Hepatocyte (in vitro differentiated cells): ENCODE measurements at places on chromosomes 6 and 20.

GRCh38 chr6:39821046-39821740 lies 29.0 kb downstream of the DAAM2 start:
- no peak for DNase-seq

GRCh38 chr20:63618291-63618980 lies 8.5 kb downstream of the GMEB2 start:
- DNase-seq, result no peak

DNA sequence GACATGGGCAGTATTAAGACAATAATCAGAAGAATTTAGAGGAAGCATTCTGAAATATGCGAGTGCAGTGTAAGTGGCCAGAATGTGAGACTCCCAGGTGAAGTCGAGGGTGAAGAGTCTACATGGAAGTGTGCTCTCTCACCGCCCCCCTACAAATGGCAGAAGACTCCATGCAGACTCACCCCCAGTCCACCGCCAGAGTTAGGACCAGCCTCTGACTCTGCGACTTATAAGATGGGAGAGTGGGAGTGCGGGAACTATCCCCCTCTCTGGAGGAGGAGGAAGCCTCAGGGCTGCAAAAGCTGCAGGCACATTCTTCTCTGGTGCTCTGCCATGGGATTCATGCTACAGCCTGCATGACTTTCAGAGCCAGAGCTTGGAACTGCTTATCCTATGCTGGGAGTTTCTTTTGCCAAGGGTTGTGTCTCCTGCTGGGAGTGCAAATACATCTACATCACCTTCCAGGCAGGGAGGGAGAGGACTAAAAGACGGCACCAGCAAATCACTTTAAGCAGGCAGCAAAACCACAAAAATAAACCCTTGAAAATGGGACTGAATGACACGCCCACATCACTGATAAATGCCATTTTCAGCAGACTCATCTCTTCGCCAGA lies 206.7 kb upstream of the SULF2 start:
- DNase-seq, result no peak

DNA sequence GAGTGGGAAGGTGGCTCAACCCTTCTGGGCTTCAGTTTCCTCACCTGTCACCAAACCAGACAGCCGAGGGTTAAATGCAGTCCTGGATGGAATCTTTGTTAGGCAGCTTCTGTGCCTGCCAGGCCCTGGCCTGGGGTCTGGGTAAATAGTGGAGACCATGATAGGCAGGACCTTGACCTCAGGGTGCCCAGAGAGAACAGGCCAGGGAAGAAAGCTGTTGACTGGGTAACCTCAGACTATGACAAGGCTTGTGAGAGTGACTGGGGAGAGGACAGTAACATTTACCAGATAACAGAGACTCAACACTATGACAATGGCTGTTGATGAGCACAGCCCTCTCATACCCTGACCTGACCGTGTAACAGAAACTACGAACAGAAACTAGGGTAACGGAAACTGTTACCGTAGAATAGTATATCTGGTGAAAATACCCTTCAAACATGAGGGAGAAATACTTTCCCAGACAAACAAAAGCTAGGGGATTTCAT lies 218.3 kb downstream of the PREX1 start:
- DNase-seq, result no peak

- DNase-seq, result no peak
These were observed 1.1 kb downstream of the SAPCD1 start for GRCh38 chr6:31763619-31763940.

GRCh38 chr20:12966468-12967085 lies 42.2 kb upstream of the SPTLC3 start:
- peak; percentile 60 for DNase-seq

DNA sequence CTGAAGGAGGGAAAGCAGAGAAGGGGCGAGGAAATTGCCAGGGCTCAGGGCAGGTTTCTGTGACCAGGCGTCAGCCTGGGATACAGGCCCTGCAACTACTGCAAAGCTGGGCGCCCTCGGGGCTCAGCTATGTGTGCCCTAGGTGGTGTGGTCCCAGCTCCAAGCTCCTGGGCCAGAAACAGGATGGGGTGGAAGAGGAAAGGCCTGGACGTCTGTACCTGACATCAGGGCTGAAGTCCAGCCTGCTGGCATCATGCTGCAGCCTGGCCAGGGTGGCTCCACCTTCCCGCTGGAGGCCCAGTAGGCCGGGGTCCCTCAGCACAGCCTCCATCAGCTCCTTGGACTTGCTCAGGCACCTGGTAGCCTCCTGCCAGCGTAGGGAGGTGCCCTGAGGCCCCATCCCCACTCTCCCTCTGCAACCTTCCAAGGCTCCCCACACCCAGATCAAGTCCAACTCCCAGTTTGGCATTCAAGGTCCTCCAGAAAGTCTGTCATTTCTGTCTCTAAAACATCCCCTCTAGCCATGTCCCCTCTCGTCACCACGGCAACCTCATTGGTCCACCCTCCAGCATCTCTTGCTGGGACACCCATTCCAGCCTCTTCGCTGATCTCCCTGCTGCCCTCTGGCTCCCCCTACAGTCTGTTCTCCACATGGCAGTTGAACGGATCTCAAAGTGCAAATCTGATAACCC lies 38.2 kb downstream of the KIAA1755 start:
- peak; percentile 79 for DNase-seq

- no peak for DNase-seq
These were observed 96.9 kb downstream of the ZFP64 start for GRCh38 chr20:52094693-52095092.

DNA sequence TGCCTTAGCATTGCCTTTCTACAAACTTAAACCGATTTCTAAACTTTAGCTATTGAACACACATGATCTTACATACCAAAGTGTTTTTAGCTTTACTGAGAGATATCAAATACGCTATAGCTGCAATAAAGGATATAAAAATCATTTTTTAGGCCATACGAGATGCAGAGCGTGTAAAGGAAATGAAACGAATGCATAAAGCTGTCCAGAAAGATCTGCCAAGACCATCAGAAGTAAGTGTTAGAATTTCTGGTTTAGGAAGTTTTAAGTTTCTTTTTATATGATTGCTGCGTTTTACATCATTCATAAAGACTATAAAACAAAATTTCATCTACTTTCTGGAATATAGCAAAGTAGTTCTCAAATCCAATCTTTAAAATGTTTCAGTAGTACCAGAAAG lies 38.4 kb downstream of the CDC5L start:
- DNase-seq, result no peak

- DNase-seq, result peak; percentile 74
These were observed 43.1 kb upstream of the NEDD9 start for GRCh38 chr6:11275598-11275997.

- peak; percentile 31 for DNase-seq
These were observed 12.2 kb upstream of the PTGIS start for GRCh38 chr20:49579874-49580812.

GRCh38 chr6:62903266-62903665 lies 308.0 kb upstream of the FKBP1C start:
- DNase-seq, result no peak

GRCh38 chr20:61380545-61380915 lies 128.5 kb downstream of the CDH4 start:
- DNase-seq, result no peak

- DNase-seq, result no peak
These were observed 192.7 kb upstream of the PMEPA1 start for GRCh38 chr20:57902473-57902872.

DNA sequence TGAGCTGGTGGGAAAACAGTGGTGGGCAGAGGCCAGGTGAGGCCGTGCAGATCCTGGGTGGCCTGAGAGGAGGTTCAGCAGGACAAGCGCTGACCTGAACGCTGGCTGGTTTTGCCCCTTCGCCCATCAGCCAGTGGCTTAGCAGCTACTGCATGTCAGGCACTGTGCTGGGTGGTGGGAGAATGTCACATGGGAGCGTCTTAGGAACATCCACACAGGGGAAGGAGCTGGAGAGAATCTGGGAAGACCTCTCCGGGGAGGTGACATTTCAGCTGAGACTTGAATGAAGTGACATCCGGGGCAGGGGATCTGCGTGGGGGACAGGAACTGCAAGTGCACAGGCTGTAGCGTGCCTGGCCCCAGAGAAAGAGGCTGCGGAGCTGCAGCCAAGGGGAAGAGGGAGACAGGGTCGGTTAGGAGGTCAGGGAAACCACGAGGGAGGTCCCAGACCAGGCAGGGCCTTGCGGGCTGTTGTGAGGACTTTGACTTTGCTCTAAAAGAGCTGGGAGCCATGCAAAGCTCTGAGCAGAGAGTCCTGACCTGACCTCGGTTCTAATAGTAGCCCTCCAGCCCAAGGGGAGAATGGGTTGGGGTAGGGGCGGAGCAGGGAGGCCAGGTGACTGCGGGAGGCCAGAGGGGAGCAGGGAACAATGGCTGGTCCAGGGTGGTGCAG lies 156.8 kb upstream of the PTPN1 start:
- no peak for DNase-seq

GRCh38 chr20:53899351-53900167 lies 170.8 kb downstream of the BCAS1 start:
- no peak for DNase-seq
